Activated CD8-positive, alpha-beta T cell treated with anti-CD3 and anti-CD28 coated beads for 36 hours (primary cell): ENCODE measurements at places on chromosomes 2 and 18. TPM values are rescaled to one million over a fixed set of nuclear protein-coding genes. Genes with fewer than 3 reads are reported as not detected.

DNA sequence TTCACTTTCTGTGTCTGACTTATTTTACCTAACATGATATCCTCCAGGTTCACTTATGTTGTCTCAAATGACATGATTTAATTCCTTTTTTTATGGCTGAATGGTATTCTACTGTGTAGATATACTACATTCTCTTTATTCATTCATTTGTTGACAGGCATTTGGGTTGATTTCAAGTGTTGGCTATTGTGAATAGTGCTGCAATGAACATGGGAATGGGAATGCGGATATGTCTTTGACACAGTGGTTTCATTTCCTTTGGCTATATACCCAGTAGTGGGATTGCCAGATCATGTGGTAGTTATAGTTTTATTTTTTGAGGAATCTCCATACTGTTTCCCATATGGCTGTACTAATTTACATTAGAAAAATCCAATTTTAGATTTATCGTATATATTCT, 195.4 kb upstream of the KLHL14 start:
- no peak overlapping the region for H3K4me3 ChIP-seq
- H3K27ac ChIP-seq: no peak overlapping the region
- no peak for DNase-seq

DNA sequence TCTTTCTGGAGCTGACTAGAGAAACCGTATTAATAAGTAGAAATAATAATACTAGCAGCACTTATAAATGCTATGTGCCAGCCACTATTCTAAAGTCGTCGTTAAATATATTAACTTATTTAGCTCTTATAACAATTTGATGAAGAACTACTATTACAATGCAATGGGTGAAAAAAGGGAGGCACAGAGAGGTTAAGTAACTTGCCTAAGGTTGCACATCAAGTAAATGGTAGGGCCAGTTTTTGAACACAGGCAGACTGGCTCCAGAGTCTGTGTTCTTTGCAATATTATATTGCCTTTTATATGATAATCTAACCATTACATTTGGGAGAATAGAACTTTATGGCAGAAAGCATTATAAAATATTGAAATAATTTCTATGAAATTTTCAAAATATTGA, 17.6 kb downstream of the INPP1 start:
- H3K27me3 ChIP-seq: no peaks in the 10 kb centered on the region
- H3K4me1 ChIP-seq: peaks cover 19% of the 10 kb centered on the region
- H3K36me3 ChIP-seq: no peaks in the 10 kb centered on the region
- no peak for DNase-seq
- H3K27ac ChIP-seq: no peak overlapping the region

- no peak for DNase-seq
- H3K27me3 ChIP-seq: no peaks in the 10 kb centered on the region
- H3K4me3 ChIP-seq: no peak overlapping the region
- H3K4me1 ChIP-seq: no peaks in the 10 kb centered on the region
Measured at GRCh38 chr2:123791684-123792083, 233.4 kb upstream of the CNTNAP5 start.

Gene CERS6
- 16.1 TPM for total RNA-seq

Gene RBM44
- total RNA-seq: 0.52 TPM

Gene MARCO
- total RNA-seq: not detected
